ENCODE measurements at places on chromosomes 1 and 21.

DNA sequence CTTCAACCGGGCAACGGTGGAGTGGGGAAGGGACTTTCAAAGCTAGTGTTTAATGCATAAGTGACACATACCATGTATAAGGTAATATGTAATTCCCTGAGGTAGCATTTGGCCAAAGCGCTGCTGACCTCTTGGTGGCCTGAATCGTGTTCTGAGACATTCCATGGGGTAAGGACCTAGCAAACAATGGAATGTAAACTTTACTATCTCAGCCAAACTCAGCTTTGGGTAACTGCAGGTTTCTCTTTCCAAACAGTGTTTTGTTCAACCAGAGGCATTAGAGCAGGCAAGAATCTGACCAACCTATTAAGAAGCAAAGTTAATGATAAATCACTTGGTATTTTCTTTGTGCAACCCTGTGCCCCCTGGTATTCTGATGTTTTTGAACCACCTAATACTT is 22.0 kb downstream of the TGFB2 start:
- DNase-seq, result no peak

DNA sequence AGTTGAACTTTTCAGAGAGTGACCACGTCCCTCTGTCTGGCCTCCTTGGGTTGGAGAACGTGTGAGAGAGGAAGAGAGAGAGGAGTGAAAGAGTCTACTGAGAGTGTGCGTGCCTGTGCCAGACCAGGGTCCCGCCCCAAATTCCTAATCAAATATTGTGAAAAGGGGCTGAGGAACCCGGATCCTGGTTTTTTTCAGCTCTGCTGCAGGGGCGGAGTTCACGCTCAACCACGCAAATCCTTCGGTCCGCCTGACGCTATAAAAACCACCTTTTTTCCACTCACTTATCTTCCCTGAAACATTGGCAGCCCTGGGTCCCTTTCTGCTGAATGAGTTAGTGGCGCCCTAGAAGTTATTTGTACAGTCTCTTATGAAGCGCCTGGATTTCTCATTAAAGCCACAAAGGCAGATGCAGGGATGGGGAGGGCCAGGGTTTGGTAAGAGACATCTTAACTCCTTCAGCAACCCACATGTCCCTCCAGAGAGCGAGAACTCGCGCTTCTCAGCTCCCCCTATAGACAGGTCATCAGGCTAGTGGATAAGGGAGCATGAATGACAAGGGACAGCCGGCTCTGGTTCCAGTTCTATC is at the start of gene FMOD:
FMOD (minus strand) TSS at position 86 of the 589 bp plus-strand sequence. CDS start 2,852 bp downstream, outside the sequence.
- peak; percentile 66 for DNase-seq

DNA sequence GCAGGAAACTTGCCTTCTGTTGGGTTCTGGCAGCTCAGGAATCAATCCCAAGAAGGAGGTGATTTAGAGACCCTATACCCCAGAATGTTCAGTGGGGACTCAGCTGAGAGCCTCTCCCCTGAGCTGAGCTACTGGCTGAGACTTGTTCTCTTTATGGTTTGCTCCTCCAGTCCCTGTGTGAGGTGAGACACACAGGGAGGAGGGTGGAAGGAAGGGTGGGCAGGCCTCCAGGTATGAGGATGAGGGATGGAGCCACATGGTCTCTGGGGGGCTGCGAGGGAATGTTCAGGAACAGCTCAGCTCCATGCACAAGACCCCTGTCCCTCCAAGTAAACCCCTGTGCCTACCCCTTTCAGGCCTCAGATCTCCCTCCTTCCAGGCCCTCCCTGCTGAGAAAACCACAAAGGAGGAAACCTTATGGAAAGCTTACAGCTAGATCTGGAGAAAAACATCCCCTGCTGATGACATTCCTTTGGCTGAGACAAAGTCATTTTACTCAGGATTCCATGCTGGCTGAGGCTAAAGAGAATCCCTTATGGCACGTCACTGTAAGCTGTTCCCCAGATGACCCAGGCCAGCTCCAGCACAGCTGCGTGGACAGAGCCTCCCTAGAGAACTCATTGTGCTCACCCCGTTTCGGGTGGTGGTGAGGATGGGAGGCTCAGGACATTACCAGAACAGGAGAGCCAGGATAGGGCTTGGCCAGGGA is 91.5 kb upstream of the IPO9 start:
- DNase-seq, result no peak

GRCh38 chr21:31078216-31078615 is 39.9 kb upstream of the KRTAP19-8 start:
- no peak for DNase-seq

DNA sequence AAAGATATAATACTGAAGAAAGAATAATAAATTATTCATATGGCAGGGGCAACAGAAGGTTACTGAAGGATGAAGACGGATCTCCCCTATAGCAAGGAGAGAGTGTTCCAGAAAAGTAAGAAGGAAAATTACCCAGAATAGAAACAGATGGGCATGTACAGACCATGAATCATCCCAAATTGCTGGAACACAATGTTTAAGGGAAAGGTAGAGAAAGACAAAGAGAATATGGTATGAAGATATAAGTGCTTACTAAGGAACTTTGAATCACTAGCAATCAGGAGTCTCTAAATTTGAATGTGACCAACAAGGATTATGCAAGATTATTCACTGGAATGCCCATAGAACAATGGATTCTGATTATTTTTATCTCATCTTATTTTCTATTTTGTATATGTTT is 375.4 kb downstream of the COL11A1 start:
- DNase-seq, result no peak

GRCh38 chr1:175494011-175494554 is 249.3 kb downstream of the TNR start:
- no peak for DNase-seq

- DNase-seq, result no peak
These were observed 24.4 kb downstream of the DIO1 start for GRCh38 chr1:53918343-53918742.

DNA sequence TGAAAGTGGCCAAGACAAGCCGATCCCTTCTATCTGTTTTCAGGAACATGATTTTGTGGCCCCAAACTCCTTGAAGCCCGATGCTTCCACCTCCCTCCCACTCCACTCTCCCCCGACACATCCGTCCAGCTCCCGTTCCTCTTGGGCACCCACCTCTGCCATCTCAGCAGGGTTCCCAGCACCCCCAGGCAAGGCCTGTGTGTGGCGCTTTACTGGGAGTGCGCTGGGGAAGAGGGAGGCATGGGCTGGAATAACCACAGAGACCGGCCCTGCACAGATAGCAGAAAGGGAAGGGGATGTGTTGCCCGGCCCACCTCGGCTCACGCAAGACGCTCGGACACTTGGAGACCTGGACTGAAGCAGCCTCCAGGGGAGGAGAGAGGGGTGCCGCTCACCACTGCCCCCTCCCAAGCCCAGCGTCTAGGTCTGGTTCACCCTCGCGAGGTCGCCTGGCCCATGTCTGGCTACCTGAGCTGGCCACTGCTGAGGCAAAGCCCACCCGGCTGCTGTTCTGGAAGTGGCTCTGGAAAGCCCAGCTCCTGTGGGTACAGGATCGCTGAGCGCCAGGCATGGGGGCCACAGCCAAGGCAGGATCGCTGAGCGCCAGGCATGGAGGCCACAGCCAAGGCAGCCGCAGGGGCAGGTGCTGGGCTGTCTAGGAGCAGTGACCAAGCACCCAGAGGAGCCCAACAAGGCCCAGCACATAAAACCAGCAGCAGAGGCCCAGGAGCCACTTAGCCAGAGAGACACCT is 23.8 kb upstream of the COL18A1 start:
- no peak for DNase-seq

- DNase-seq, result no peak
These were observed 8.6 kb downstream of the WLS start for GRCh38 chr1:68223687-68224086.

GRCh38 chr1:25482211-25482610 is 51.5 kb downstream of the MACO1 start:
- no peak for DNase-seq

DNA sequence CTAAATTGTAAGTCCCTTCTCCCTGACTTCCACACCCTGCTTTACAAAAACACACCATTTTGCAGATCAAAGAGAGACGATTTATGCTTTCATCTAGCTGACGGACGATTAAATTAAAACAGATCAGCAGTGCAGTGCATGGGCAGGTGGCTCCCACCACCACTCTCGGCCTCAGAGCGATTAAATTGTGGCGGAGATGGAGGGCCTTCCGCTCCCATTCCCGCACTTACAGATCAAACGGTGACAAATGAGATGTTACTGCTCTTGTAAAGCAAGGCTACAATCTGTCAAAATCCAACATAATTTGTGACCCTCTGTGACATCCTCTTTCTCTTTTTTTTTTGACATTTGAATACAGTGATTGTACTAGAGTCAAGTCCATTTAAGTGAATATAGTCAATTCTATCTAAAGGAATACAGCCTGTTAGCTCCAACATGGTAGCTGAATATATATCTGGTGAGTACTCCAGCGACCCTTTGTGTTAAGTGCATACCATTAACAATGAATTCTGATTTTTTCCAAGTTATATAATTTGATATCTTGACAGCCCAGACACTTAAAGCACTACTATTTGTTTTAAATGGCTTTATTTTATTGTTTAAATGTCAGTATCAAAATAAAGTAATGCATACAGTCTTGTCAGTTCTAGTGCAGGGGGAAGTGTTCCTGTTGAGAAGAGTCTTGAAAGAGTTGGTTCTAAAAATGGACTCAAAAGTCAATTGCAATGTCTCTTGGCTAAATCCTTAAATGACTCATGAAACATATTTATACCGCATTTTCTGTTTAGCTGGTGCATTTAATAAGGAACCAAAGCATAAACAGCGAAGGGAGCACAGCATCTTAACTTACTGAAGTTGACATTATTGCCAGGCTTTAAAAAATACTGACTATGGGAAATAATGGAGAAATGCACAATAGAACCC is 109.0 kb downstream of the ESRRG start:
- no peak for DNase-seq

GRCh38 chr1:67768480-67768879 is 64.8 kb downstream of the GNG12 start:
- DNase-seq, result no peak

DNA sequence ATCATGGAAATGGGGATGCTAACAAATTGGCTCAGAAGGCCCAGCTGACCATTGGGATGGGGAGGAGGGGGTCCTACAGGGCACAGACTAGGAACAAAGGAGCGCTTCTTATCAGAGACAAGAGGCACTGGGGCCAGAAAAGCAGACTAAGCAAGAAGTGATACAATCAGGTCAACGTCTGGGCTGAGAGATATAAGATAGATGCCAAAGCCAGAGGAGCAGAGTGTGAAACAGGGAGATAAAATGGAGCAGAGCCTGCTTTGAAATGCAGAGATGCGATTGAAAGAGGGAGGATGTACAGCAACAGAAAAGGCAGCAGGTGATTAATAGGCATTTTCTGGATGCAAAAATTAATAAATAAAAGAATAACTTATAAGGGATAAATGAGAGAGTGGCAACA is 127.5 kb upstream of the SAMSN1 start:
- no peak for DNase-seq

DNA sequence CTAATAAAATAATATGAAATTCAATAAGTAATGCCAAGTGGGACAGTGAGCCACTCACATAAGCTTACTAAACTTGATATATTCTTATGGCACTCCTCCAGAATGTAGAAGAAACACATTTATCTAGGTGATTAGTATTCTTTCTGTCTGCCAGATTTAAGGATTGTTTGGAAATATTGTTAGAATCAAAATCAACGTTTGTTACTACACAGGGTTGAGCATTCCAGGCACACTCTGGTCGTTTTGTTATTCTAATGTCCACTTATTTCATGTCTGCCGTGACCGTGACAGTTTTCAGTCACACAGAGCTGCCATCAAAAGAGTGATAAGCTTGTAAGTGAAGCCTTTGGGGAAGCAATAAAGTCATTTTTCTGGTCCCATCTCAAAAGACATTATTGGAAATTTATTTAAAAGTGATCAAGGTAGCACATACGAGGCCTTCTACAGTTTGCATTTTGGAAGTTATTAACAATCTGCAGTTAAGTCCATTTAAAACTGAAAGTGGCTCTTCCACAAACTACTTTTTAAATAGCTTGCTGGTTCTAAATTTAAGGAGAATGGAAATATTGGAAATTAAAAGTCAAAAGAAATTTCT is 38.0 kb downstream of the NFIA start:
- DNase-seq, result no peak

GRCh38 chr1:54980528-54981241 is at the start of gene TMEM61:
TSS of gene TMEM61 (plus strand) at chr1:54980628. CDS start at chr1:54981066, 438 bp downstream.
- no peak for DNase-seq

DNA sequence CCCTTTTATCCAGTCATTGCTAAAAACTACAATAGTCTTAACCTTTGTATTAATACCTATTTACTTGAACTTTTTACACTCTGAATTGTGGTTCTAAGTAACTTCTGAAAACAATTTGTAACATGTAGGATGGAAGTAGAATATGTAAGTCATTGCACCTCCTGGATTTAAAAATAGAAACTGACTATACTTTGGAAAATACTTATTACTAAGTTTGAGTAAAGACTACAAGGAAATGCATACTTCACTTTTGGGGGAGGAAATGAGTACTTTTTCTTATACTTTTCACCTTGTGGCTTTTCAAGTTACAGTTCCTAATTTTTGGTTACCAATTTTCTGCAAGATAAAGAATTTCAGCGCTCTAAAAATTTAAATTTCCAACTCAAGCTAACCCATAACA is 8.7 kb downstream of the RGS18 start:
- no peak for DNase-seq

- DNase-seq, result peak; percentile 81
These were observed at the start of gene MAD2L2 for GRCh38 chr1:11681071-11681771. TSS of gene MAD2L2 (minus strand) at chr1:11681148. CDS start at chr1:11680601, 547 bp downstream.

DNA sequence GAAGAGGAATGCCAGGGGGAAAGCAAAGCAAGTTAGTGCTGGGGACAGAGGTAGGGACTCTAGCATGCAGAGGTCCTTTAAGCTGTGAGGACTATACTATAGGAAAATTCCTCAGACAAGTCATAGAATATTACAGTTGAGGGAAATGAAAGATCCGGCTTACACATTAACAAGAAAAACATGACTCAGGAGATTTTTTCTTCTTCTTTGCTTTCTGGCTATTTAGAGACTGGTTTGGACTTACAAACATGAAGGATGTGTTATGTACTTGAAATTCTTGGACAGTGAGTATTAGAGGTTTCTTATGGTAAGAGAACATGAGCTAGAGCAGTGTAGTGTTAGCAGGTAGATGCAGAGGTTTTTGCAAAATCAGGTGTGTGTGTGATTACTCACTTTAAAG is 24.9 kb downstream of the USP25 start:
- no peak for DNase-seq

GRCh38 chr21:46666941-46667740 is 31.7 kb downstream of the PRMT2 start:
- no peak for DNase-seq

- DNase-seq, result no peak
These were observed 36.2 kb upstream of the POU3F1 start for GRCh38 chr1:38082769-38083263.

GRCh38 chr1:229199261-229200243 is 71.4 kb upstream of the RAB4A start:
- no peak for DNase-seq
